ENCODE measurements at places on chromosomes 11 and 22. TPM values are rescaled to one million over a fixed set of nuclear protein-coding genes. Genes with fewer than 3 reads are reported as not detected.

OR51G1 gene
- not detected for total RNA-seq

PRODH gene
- total RNA-seq = 42.6 TPM

SLC6A5 gene
- total RNA-seq = not detected

TRIM51 gene
- total RNA-seq = not detected

PIWIL4 gene
- 0.62 TPM for total RNA-seq

GAL3ST1 gene
- total RNA-seq = 11.2 TPM

DNA sequence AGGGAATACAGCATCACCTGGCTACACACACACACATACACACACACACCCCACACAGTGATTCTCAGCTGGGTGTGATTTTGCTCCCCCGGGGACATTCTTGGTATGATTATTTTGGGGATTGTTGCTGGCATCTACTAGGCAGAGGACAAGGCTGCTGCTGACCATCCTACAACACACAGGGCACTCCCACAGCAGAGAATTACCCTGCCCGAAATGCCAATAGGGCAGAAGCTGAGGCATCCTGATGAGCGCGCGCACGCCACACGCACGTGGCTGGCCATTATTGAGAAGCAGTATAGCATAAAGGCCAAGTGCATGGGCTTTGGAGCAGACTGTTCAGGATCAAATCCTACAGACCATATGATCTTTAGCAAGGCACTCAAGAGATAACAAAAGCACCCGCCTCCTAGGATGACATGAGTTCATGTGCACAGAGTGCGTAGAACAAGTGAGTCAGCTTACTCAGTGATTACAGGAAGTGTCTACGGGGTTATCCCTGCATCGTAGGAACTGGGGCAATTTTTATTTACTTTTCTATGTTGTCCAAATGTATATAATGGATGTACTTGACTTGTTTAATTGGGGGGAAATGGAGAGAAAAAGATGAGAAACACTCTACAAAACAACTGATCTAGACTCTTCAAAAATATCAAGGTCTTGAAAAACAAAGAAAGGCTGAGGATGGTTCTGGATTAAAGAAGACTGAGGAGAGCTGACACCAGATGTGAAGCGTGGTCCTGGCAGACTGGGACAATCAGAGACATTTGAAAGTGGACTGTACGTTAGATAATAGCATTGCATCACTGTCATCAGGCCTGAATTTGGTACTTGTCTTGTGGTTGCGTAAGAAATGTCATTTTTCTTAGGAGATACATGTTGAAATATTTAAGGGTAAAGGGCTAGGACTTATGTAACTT is 7.2 kb upstream of the EHD1 start:
- H3K4me3 ChIP-seq = no peak overlapping the region
- H3K27ac ChIP-seq = peak overlapping the region; percentile 16
- no peak for DNase-seq
- H3K27me3 ChIP-seq = no peaks in the 10 kb centered on the region
- H3K4me1 ChIP-seq = peaks cover 14% of the 10 kb centered on the region
- no peaks in the 10 kb centered on the region for H3K36me3 ChIP-seq

DNA sequence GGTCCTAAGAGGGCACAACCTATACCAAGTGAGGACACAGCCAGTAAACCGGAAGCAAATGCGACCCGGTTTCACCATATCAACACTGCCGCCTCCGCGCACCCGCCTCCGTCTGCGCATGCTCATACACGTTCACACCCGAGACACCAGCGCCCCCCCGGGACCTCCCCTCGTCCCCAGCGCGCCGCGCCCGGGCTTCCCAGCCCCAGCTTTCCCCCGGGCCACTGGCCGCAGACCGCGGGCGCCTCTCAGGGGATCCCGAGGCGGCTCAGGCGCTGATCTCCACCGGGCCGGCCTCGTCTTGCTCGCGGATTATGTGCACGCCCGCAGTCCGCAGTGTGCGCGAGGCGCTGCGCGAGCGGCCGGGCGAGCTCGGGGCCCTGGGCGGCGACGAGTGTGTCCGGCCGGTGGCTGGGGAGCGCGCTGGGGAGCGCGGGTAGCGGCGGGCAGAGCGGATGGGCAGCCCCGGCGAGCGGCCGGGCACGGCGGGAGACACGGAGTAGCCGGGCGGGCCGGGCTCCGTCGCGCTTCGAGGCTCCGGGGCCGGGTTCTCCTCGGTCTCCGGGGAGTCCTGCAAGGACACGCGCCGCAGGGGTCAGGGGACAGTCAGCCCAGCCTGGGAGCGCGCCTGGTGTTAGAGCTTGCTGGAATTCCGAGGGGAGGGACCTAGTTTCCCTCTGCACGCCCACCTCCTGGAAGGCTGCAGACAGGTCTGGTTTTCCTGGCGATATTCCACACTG is 2.0 kb downstream of the HEPN1 start:
- H3K27ac ChIP-seq = no peak overlapping the region
- no peaks in the 10 kb centered on the region for H3K36me3 ChIP-seq
- peak overlapping the region; percentile 61 for H3K4me3 ChIP-seq
- no peaks in the 10 kb centered on the region for H3K4me1 ChIP-seq
- peaks cover 92% of the 10 kb centered on the region for H3K27me3 ChIP-seq
- peak; percentile 78 for DNase-seq

DNA sequence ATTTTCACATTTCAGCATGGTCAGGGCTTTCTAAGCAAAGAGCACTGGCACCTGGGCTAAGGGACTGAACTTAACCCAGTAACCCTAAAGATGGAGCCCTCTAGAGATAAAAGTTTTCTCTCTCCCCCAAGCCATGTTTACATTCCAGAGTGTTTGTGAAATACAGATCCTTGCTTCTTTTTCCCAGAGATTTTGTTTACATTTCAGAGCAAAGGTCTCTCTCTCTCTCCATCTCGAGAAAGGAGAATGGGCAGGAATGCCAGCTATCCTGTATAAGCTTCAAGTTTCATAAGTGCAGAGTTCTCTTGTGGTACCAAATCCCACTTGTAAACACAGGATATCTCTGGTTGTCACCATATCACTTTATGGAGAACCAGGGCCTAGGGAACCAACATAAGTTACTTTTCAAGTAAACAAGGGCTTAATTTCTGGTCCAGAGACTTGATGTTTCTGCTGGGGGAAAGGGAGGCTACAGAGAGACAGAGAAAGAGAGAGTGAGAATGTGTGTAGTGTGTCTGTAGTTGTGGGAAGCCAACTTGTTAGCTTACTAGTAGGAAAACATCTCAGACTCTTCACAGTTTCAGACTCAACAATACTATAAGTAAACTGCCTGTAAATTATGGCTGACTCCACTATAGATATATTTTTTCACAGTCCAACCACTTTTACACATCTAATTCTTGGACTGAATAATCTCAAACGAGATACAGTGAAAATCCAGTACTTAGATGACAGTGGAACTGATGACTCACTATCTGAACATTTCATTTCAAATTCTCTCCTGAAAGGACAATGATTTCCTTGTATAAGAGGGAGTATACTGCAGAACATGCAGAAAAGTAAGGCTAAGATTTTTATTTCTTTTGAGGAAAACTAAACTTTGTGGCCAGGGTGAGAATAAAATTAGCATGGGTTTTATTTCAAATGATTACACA is 76.2 kb downstream of the ARHGAP32 start:
- no peak overlapping the region for H3K27ac ChIP-seq
- H3K4me1 ChIP-seq = no peaks in the 10 kb centered on the region
- no peaks in the 10 kb centered on the region for H3K27me3 ChIP-seq
- no peak for DNase-seq

DNA sequence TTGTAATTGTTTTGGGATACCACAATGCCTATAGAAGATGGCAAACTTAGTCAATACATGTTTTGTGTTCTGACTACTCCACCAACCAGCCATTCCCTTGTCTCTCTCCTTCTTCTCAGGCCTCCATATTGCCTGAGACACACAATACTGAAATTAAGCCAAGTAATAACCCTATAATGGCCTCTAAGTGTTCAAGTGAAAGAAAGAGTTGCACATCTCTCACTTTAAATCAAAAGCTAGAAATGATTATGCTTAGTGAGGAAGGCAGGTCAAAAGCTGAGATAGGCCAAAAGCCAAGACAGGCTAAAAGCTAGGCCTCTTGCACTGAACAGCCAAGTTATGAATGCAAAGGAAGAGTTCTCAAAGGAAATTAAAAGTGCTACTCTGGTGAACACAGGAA is 318.7 kb downstream of the TTC28 start:
- H3K4me3 ChIP-seq = no peak overlapping the region
- DNase-seq = no peak
- peaks cover 7% of the 10 kb centered on the region for H3K27me3 ChIP-seq
- H3K4me1 ChIP-seq = peaks cover 10% of the 10 kb centered on the region
- no peak overlapping the region for H3K27ac ChIP-seq

DNA sequence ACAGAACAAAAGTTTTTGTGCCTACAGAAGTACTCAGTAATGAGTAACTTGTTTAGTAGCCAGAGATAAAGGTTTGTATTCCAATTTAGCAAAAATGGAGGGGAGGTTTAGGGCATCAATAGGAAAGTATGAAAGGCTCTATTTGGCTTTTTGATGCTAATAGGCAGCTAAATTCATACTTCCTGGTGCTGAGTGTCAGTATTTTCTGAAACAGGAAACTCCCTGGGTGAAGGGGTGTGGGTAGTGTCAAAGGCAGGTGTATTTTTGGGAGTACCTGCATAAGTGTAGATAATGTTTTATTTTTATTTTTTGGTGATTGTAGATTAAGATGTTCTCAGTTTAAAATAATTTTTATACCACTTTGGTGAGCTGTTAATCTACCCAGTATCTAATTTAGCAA is 29.3 kb upstream of the MMP7 start:
- peaks cover 6% of the 10 kb centered on the region for H3K27me3 ChIP-seq
- DNase-seq = no peak
- no peak overlapping the region for H3K4me3 ChIP-seq
- no peak overlapping the region for H3K27ac ChIP-seq

- no peak for DNase-seq
- H3K4me1 ChIP-seq = peaks cover 13% of the 10 kb centered on the region
- H3K4me3 ChIP-seq = no peak overlapping the region
- no peaks in the 10 kb centered on the region for H3K27me3 ChIP-seq
- H3K27ac ChIP-seq = no peak overlapping the region
These were observed 247.1 kb downstream of the TBC1D22A start for GRCh38 chr22:47009304-47010101.

GRCh38 chr11:35520376-35520775 is 5.0 kb downstream of the PAMR1 start:
- H3K36me3 ChIP-seq = no peaks in the 10 kb centered on the region
- no peak overlapping the region for H3K4me3 ChIP-seq
- H3K27ac ChIP-seq = no peak overlapping the region
- DNase-seq = no peak

GRCh38 chr11:1773994-1774550 is 10.3 kb upstream of the CTSD start:
- no peak overlapping the region for H3K4me3 ChIP-seq
- DNase-seq = no peak
- H3K36me3 ChIP-seq = no peaks in the 10 kb centered on the region
- H3K27ac ChIP-seq = no peak overlapping the region
- H3K27me3 ChIP-seq = peaks cover 8% of the 10 kb centered on the region

DNA sequence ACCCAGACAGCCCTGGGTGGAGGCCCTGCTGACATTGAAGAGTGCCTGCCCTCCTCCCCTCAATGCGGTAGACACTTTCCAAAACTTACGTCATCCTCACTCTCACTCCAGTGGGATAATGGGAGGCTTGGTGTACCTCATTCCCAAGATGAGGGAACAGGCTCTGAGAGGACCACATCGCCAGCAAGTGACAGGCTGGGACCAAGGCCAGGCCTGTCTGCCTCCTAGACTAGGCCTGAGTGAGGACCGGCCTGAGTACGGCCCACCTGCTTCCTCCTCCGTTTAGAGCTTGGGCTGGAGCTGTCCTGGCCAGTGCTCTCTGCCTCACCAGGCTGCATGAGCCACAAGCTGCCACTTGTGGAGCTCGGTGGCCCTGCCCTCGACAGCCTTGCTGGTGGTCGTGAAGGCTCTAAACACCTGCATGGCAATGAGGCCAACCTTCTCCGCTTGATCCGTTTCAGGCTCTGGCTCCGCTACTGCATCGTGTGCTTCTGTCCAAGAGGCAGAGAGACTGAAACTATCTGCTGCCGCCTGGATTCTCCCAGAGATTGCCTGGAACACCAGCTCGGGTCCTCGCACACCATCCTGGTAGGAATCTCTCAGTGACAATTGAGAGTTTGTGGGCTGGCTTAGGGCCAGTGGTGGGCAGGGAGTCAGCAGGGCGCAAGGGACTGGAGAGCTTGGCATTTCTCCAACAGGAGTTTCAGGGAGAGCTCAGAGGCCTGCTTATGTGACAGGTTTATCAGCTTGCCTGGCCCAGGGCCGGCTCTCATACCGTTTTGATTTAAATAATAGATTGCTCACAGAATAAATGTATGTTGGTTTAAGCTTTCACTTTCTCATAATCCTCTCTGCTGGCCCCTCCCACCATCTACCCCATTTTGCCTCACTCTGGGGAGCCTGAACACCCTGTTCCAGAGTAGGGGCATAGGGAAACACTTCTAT is 9.4 kb downstream of the LRRC75B start:
- H3K27ac ChIP-seq = peak overlapping the region; percentile 76
- H3K4me1 ChIP-seq = no peaks in the 10 kb centered on the region
- no peaks in the 10 kb centered on the region for H3K27me3 ChIP-seq
- no peak for DNase-seq

DNA sequence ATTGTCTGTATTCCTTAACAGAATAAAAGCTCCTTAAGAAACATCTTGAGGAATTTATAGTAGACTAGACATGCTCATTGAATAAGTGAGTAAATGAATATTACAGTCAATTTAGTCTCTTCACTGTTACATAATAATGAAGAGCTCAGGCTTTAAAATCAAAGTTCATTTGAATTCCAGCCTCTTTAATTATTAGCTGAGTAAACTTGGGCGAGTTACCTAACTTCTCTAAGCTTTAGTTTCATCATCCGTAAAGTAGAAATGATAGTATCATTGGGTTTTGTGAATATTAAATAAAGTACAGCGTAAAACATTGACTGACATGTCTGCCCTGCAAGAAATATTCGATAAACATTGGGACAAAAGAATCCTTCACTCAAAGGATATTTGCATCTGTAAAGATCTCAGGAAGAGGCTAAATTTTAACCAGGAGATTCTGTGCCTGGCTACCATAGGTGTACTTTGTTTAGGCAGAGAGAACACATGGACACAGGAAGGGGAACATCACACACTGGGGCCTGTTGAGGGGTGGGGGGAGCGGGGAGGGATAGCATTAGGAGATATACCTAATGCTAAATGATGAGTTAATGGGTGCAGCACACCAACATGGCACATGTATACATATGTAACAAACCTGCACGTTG is 15.2 kb upstream of the BBOX1 start:
- no peak for DNase-seq
- peaks cover 14% of the 10 kb centered on the region for H3K4me1 ChIP-seq
- H3K4me3 ChIP-seq = no peak overlapping the region
- H3K27me3 ChIP-seq = no peaks in the 10 kb centered on the region

GRCh38 chr11:1936072-1936780 is 10.9 kb upstream of the MRPL23 start:
- peak; percentile 13 for DNase-seq
- no peak overlapping the region for H3K27ac ChIP-seq
- H3K4me3 ChIP-seq = no peak overlapping the region
- H3K36me3 ChIP-seq = no peaks in the 10 kb centered on the region

GRCh38 chr11:2844116-2844842 is 41.3 kb downstream of the CDKN1C start:
- H3K4me1 ChIP-seq = peaks cover 2% of the 10 kb centered on the region
- H3K36me3 ChIP-seq = no peaks in the 10 kb centered on the region
- peaks cover 42% of the 10 kb centered on the region for H3K27me3 ChIP-seq
- H3K4me3 ChIP-seq = no peak overlapping the region
- DNase-seq = no peak
- no peak overlapping the region for H3K27ac ChIP-seq

GRCh38 chr11:73040046-73040445 is 102.1 kb downstream of the FCHSD2 start:
- H3K27me3 ChIP-seq = no peaks in the 10 kb centered on the region
- H3K27ac ChIP-seq = no peak overlapping the region
- DNase-seq = no peak
- H3K36me3 ChIP-seq = no peaks in the 10 kb centered on the region

- no peaks in the 10 kb centered on the region for H3K27me3 ChIP-seq
- no peak for DNase-seq
- peaks cover 3% of the 10 kb centered on the region for H3K4me1 ChIP-seq
These were observed 70.9 kb upstream of the SC5D start for GRCh38 chr11:121221496-121222200.

Data from WTC11 (cell line).